Central memory CD4-positive, alpha-beta T cell (primary cell): ENCODE measurements at places on chromosomes 11 and 22.

DNA sequence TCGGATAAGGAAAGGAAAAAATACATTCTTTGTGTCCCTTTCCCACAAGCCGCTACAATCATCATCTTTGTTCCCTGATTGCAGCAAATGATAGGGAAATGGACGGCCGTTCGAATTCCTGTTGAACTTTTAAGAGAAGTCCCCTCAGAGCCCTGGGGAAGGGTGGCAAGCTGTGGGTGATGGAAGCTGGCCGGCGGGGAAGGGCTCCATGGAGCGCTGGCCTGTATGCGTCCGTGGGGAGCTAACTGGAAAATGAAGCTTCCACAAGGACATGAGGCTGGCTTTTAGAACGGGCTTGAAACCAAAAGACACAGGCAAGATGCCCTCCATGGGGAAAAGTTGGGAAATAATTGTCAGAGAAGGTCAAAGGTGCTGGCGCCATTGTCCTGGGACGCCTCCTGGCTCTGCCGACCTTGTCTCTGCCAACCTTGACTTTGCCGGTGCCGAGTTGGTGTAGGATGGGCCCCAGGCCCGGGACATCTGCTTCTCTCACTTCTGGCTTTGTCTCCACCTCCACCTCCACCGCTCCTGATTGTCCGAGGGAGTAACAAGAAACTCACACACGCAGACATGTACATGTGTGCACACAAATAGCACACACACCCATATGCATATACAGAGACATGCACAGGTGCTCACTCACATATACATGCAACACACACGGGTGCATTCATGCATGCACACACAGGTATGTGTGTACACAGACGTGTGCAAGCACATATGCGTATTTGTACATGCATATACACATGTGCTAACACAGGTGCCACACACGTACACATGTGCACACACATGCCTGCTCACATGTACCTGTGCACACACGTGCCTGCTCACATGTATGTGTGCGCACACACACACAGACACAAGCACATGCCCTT is 14.5 kb upstream of the PPARA start:
- no peak for DNase-seq

DNA sequence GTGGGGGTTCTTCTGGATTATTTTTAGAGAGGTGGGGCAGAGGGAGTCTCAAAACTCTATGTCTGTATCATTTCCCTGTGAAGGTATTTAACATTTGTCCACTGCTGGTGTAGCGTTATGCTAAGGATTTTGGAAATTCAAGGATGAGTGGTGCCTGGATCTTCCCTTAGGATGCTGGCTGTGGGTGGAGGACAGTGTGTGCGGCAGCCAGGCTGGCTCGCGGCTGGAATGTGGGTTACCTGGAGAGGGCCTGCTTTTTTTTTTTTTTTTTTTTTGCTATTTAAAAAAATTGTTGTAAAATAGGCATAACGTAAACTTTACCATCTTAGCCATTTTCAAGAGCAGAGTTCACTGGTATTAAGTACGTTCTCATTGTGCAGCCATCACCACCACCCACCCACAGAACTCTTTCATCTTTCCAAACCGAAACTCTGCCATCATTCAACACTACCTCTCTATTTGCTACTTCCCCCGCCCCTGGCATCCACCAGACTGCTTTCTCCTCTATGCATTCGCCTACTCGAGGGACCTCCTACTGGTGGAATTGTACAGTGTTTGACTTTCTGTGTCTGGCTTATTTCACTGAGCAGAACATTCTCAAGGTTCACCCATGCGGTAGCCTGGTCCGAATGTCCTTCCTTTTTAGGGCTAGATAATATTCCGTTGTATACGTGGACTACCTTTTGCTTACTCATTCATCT is 67.1 kb downstream of the PARVB start:
- DNase-seq: peak; percentile 6

DNA sequence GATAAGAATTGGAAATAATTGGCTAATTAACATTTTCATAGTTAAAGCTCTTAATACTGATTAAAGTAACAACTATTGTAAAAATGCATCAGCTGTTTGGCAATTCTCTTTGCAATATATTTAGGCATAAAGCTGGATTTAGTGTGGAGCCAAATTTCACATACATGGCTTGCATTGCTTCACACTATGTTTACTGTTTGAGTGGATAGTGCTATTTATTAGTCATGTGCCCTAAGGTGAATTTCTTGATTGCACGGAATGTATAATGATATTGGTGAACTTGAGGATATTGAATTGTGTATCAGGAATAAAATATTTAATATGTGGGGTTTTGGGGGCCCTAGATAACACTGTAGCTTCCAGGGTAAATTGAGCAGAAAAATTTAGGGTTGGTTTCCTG is 100.9 kb downstream of the AASDHPPT start:
- no peak for DNase-seq

- DNase-seq: no peak
These were observed 10.0 kb downstream of the DIXDC1 start for GRCh38 chr11:111947143-111947542.

DNA sequence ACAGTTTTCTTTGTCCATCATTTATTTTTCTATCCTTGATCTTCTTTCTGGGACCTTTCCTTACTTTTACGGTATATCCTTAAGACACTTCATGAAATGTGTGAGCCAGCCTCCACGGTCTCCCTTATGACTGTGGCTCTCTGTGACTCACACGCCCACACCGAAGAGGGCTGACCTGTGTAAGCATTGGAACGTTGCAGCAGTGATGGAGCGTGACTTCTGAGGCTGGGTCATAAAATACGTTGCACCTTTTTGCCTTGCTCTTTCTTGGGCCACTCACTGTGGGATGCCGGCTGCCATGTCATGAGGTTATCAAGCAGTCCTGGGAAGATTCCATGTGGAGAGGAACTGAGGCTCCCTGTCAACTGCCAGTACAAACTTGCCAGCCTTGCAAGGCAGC is 96.3 kb upstream of the RAB1B start:
- no peak for DNase-seq

DNA sequence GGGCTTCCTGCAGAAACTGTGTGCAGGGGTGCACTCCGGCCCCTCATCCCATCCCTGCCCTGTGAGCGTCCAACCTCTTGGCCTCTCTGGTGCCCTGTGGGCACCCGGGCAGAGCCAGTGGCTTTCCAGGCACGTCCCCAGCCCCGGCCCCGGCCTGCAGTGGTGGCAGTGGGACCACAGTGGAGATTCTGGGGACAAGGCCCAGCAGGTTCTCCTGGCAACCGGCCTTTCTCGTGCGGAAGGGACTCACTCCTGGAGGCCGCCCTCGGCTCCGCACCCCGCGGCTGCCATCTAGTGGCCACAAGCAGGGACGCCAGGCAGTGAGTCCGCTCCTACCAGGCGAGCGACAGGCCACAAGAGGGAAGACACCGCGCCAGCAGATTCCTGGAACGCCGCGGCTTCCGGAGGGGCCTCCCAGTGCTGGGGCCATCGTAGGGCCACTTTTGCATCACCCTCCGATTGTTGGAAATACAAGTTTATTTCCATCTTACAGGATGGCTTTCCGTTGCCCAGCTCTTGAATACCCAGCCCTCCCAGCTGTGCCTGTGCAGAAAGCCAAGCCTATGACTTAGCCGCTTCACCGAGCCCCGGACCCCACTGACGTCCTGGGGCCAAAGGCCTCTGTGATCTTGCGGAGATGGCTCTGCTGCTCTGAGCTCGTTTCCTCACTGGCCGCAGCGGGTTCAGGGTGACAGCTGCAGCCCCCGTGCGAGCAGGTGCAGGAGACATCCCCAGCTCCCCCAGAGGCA is 357.3 kb downstream of the CTTN start:
- DNase-seq: peak; percentile 9

DNA sequence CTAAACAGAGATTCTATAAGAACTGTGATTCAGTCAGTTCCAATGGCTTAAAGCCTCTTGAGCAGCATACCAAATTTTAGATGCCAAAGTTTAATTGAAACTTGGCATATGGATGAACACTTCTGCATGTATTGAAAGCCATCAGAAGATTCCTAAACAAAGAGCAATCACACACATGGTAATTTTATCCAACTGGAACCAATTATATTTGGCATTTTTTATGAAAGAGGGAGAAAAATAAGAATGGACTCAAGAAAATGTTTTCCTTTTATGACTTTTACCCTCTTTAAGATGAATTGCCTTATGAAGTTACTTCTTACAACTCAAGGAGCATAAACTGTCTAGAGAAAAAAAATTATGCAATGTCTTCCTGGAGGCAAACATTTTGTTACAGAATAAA is 7.4 kb downstream of the TRPC6 start:
- DNase-seq: no peak

- no peak for DNase-seq
These were observed 210.5 kb downstream of the FAM181B start for GRCh38 chr11:82523141-82523540.

DNA sequence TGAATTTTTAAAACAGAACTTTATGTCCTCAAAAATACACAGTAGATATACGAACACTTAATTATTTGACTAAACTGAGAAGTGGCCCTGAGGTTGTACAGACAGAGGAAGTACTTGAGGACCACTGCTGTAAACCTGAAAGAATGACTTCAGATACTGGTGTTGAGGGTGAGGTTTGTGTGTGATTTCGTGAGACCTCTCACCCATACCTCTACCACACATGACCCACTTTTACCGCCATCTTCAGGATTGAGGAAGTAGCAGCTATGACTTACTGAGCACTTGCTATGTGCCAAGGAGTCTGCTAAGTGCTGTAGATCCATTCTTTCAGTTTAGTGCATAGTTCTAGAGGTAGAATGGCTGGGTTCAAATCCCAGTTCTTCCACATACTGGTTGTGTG is 21.9 kb downstream of the MMP13 start:
- no peak for DNase-seq

DNA sequence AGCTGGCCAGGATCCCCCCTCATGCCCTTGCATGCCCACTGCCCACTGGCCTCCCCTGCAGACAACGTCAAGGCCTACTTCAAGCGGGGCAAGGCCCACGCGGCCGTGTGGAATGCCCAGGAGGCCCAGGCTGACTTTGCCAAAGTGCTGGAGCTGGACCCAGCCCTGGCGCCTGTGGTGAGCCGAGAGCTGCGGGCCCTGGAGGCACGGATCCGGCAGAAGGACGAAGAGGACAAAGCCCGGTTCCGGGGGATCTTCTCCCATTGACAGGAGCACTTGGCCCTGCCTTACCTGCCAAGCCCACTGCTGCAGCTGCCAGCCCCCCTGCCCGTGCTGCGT is 7.9 kb downstream of the AIP start:
- no peak for DNase-seq

DNA sequence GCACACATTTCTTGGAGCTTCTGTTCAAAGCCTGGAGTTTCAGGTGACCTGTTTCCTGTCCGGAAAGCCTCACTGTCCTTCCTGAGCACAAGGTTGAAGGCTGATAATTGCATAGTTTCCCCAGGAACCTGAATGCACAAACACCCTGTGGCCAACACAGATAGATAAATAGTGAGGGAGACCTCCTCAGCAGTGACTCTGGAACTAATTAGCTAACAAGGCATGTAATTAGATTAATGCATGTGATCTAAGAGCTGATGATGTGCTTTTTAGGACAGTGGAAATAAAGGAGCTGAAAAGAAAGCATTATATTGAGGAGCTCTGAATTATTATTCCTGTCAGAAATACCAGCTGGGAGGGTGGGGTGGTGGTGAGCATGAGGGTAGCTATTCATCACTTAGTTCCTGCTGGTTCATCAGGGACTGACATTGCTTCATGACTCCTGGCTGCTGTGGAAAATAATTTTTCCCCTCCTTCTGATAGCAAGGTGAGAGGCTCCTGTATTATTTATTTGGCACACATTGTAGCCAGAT is 101.1 kb downstream of the NELL1 start:
- no peak for DNase-seq

DNA sequence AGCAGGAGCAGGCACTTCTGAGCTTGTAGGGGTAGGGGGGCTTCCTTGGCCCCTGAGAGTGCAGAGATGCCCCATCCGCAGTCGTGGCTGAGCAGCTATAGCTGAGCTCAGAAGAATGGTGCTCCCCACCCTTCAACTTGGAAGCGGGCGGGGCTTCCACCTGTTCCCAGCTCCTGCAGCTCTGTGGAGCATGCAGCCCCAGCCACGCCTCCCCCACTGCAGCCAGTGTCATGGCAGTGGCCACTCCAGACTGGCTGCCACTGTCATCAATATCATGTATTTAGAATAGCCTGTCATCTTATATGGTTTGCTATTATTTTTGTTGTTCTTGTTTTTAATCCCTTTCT is 213.1 kb downstream of the LRRC4C start:
- DNase-seq: no peak

- DNase-seq: no peak
These were observed 61.8 kb upstream of the ADA2 start for GRCh38 chr22:17281026-17281425.

GRCh38 chr22:36756031-36756430 is 19.9 kb downstream of the IFT27 start:
- DNase-seq: no peak

DNA sequence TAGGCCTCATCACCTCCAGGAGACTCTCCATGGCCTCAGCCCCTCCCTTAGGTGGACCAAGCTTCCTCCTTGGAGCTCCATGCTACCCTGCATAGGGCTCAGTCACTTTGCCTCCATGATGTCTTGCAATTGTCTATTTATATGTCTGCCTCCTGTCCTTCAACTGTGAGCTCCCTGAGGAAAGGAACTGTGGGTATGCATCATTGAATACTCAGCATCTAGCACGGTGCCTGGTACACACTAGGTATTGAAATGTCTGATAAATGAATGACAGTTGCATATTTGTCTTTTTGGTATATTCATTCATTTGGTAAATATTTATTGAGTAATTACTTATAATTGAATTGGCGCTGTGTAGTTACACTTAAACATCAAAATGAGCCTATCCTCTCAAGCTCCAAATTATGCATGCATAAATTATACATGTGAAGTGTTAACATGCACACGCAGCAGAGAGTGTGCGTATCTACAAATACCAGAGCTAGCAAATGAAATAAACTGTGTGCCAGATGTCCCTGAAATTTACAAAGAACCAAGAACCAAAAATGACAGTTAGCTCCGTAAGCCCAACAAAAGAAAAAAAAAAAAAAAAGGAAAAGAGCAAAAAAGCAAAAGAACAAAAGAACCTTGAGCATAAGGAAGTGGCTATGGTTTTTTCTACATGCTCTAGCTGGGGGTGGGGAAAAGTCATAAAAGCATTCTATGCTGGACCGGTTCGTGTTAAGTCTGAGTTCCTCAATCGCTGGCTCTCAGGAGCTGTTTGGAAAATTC is 25.2 kb downstream of the GRAP2 start:
- DNase-seq: peak; percentile 60

- no peak for DNase-seq
These were observed 12.9 kb downstream of the USP28 start for GRCh38 chr11:113862435-113862834.

GRCh38 chr11:75238595-75239440 is 1.8 kb upstream of the TPBGL start:
- no peak for DNase-seq

GRCh38 chr11:10499874-10500601 is 40.9 kb downstream of the RNF141 start:
- DNase-seq: no peak

DNA sequence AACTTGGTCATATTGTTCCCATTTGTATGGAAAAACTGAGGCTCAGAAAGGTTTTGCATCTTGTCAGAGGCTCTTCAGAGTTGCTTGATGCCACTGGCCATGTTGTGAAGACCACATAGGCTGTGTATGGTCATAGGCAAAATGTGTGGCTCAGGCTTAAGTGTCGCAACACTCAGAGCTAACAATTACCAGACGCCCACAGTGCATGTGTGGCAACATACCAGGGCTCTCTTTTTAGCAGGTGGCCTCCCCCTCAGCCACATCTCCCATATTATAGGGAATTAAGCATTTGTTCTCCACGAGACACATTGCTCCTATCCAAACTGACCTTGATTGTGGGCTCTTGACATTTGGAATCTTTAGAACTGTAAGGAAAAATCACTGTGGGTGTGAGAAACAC is 802.5 kb downstream of the DLG2 start:
- no peak for DNase-seq
